Activated CD4-positive, alpha-beta T cell treated with anti-CD3 and anti-CD28 coated beads, Interleukin-2, amount 10 ng/mL, durations not matched to agents 24 days and 14 days (primary cell): ENCODE measurements at places on chromosomes 11 and 22.

DNA sequence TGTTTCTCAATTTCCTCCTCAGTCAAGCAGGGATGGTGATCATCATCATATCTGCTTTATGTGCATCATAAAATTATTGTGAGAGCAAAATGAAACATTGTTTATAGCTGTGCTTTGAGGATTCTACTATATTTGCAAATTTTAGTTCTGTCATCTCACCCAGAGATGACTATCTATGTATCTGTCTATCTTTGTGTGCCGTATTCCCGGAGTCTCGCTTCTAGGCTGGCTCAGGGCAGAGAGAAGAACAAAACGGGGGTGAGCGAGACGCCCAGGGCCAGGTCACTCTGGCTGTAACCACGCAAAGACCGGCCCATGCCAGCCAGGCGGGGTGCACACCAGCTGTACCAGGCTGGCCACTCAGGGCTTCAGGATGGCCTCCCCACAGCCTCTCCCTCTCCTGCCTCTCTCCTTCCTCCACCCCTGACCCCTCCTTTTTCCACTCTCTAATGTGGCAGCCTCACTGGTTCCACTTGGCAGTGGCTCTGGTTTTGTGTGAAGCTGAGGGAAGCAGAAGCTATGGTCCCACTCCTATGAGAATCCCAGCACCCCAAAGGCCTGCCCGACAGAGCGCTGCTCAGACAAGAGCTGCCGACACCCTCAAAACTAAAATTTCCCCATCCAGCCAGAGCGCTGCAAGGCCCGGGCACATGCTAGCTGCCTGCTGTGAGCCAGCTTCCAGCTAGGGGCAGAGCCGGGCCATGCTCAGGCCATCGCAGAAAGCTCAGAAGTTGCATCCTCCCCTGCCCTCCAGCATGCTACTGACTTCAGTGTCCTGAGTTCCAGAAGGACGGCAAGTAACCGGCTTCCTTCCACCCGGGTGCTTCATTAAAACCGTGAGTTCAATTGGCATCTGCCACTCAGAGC lies 139.5 kb upstream of the TBCEL start:
- DNase-seq: no peak

DNA sequence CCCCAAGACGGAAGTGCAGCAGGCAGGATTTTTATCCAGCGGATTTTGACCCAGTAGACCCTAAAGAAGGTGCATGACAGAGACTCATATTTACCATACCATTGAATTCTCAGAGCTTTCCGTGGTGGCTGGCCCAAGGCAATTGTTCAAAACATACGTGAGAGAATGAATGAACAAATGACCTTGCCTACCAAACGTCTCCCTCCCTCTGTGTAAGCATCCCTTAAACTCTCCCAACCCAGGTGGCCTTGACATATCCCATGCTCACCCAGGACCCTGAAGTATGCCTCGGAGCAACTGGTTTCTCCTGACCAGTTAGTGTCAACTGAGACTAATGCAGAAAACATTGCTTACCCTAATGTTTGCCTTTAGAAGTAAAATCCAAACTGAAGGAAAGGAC lies 154.9 kb downstream of the TEAD1 start:
- no peak for DNase-seq

- peak; percentile 56 for DNase-seq
Observed at GRCh38 chr22:17370026-17370765, 936 bp downstream of the CECR2 start.

DNA sequence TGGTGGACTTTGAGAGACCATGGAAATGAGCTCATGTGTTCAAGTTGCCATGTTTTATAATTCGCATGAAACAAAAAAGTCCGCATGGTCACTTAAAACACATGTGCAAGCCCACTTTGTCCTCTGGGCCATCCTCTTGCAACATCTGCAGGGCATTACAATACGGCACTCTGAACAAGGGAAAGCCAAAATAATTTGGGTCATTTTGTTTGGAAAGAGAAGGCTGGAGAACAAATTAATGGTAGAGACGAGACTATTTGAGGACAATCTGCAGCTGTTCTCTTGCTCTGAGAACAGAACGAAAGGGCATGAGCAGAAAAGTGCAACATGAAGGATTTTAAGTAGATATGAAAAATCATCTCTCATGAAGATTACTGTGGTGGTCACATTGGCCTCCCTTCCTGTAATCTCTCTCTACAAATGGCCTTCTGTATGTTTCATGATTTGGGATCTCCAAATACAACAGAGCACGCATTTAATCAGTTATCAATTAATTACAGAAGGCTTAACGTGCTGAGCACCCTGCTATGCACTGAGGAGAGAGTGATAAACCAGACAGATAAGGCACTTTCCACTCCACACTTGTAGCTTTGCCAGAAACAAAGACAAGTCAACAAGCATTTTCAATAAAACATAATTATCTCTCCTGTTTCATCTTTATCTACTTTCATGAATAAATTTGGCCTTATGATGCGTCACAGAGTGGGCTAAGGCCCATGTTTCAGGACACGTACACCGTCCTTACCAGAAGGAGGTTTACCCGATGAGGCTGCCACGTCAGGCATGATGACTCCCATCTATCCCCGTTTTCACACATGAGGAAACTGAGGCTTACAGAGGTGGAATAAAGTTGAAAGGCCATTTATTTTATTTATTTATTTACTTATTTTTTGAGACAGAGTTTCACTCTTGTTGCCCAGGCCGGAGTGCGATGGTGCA lies 384.1 kb downstream of the LARGE1 start:
- no peak for DNase-seq

DNA sequence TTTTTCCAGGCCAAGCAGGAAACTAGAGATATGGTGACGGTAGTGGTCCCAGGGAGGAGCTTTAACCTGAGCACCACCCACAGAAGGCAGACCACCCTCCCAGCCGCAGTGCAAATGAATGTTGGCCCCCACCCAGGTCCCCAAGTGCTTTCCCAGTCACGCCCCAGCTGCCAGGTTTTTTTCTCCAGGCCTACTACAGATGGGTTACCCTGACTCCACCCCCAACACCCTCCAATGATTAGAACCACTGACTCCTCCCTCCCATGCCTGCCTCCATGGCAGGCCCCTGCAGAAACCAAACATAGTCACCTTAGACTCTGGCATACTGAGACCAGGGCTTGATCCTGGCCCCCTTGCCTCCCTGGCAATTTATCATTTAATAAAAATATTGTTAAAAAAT lies 58.7 kb upstream of the CHST1 start:
- DNase-seq: no peak

- DNase-seq: peak; percentile 60
Observed at GRCh38 chr11:76918941-76919386, 58.2 kb downstream of the ACER3 start.

GRCh38 chr11:77250881-77251640 lies 50.4 kb downstream of the GDPD4 start:
- DNase-seq: no peak

- no peak for DNase-seq
Observed at GRCh38 chr11:120766318-120766717, 254.8 kb downstream of the GRIK4 start.

GRCh38 chr11:47626234-47626633 lies 16.1 kb downstream of the MTCH2 start:
- DNase-seq: no peak

GRCh38 chr11:99911116-99911515 lies 776.0 kb upstream of the ARHGAP42 start:
- DNase-seq: no peak

- DNase-seq: no peak
Observed at GRCh38 chr11:33669598-33670249, 30.9 kb downstream of the C11orf91 start.

DNA sequence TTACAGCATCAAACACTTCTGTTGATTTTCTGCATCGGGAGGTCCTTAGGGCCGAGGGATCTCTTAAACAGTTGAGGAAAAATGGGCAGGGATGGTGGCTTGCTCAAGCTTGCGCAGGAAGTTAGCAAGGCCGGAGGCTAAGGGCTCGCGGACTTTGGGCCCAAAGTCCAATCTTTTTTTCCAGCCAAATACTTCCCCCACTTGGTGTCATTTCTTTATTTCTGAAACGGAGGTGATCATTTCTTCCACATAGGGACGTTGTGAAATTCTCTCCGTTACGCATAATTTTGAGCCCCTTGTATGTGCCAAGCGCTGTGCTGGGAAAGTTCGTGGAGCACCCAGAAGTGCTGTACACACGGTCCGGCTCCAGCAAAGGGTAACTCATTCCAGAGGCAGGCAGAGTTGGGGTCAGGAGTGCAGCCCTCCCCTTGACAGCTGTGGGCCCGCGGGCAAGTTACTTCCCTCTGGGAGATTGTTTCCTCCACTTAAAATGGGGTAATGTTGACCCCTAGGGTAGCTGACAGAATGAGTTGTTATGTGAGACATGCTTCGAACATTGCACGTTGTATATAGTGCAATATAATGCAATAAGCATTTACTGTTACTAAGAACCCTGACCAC lies 809 bp downstream of the MIEF1 start:
- no peak for DNase-seq

DNA sequence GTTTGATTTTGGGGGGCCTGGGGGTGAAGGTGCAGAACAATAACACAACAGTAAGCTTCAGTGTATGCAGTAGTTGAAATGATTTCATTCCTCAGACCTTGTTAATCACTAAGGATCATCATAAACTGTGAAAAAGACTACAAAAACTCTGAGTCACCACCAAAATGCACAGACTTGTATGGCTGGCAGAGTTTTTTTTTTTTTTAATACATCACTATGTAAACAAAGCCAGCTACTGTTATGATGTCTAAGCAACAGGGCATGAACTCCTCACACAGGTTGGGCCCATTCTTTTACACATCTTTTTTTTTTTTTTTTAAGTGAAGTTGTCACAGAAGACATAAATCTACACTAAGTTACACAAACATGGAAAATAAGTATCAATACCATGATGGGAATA lies 311.9 kb downstream of the GUCY1A2 start:
- no peak for DNase-seq
